ENCODE measurements at places on chromosomes 7 and 10. TPM values are rescaled to one million over a fixed set of nuclear protein-coding genes. Genes with fewer than 3 reads are reported as not detected.

Gene NCF1
- total RNA-seq: not detected

Gene UCN3
- not detected for total RNA-seq

Gene CTTNBP2
- 4.8 TPM for total RNA-seq

Gene GPER1
- total RNA-seq: 1.5 TPM

Gene CREB5
- 8.0 TPM for total RNA-seq

Gene UTF1
- total RNA-seq: not detected

Gene RELN
- not detected for total RNA-seq

Gene HPSE2
- not detected for total RNA-seq

Gene TWIST1
- total RNA-seq: 29.1 TPM

Gene EPDR1
- 226 TPM for total RNA-seq

Gene OR9A2
- total RNA-seq: not detected

Gene GPR15LG
- not detected for total RNA-seq

Gene FAM25C
- not detected for total RNA-seq

Gene MOGAT3
- total RNA-seq: not detected

GRCh38 chr10:62625484-62625883 is 179.0 kb upstream of the ADO start:
- DNase-seq: no peak

DNA sequence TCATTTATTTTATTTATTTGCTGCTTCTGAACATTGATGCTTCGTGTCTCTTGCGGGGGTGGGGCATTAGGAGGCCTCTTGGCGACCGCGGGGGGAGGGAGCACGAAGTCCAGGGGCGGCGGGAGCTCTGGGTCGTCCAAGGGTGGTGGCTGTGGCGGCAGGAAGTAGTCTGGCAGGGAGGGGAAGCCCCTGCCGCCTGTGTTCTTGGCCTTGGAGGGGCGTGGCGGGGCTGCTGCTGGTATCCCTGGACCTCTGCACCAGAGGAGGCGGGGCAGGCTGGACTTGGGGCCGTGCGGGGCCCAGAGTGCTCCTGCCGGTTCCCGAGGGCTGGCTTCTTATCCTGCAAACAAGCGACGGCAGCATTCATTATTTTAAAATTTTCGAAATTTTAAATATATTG is 70.5 kb upstream of the ABI1 start:
- no peak for DNase-seq

DNA sequence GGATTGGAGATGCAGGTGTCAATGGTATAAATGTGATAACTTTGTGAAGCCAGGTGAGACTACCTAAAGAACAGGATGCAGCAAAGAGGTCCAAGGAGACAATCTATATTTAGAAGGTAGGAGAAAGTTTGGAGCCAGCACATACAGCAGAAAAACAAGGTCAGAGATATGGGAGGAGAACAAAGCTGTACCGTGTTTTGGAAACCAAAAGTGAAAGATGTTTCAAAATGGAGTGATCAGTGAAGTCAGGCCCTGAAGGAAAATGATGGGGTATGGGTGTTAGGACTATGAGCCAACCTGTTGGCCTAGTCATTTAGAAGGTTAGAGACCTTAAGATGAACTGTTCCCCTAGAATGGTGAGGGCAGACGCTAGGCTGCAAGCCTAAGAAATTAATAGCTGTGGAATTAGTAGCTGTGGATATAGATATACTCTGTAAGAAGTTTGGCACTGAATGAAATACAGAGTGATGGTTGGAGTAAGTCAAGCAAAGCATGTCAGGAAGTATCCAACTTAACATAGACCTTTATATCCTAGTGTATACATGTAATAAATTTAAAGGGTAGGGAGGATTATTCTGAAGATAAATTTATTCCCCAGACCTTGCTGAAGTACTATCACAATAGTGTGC is 149.8 kb upstream of the WNT16 start:
- DNase-seq: no peak

DNA sequence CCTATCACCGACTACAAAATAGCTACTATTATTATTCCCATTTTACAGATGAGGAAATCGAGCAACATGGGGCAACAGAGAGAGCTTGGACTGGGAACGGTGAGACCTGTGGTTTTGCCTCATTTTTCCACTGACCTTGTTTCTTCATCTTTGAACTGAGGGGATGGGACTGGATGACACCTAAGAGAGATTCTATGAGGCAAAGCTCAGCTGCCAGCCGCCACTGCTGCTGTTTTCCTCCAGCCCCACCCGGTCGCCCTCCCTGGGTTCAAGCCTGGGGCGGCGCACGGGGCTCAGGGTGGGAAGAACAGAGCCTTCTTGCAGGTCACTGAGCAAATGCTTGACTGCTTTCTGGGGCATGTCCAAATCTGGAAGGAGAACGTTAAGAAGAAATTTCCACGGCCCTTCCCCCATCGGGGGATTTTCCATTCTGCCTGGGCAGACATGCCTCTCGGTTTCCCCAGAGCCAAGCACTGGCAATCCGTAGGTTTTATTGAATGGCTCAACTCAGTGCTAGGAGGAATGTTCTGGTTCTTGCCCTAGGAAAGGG is 12.3 kb downstream of the DDIT4 start:
- DNase-seq: no peak

DNA sequence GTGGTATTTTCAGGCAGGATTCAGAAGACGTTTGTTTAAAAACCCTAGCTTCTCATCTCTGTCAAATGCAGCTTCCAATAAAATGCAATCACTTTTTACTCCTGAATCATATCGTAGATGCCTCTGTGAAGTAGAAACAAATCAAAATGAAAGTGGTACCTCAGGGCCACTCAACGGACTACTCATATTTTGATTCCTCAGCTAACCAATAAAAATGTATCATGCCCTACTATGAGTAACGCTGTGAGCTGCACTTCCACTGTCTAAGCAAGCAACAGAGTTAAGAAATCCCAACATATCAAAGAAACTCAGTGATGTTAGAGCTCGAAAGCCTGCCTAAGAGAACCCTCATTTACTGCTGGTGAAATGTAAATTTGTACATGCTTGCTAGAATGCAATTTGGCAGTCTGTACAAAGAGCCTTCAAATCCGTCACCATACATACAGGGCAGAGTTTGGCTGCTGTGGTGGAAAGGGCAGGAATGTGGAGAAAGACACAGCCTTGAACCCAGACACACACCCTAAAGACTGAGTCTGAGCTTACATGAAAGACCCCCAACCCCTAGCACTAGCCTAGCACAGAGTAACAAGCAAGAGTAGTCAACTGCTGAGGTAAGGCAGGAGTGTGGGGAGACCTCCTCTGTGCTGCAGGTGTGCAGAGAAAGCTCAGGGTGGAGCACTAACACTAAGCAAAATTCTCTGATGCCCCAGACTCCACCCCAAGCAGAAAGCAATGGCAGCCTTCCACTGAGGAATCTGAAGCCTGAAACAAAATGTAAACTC is 151.5 kb downstream of the ANK3 start:
- no peak for DNase-seq

DNA sequence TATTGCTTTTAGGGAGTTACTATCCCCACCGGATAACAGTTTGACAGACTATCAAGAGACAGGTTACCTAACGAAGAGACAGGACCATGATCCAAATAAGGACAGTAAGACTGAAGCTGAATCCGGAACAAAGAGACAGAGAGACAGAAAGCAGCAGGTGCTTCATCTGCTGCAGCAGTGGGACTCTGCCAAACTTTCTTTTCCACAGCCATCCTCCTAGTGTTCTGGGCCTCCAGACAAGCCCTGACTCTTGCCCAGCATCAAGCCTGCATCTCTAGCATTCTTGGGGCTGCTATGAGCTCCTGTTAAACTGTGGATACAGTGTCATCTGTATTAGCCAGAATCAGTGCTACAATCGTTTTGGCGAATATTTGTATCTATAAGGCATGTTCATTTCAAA is 761.7 kb downstream of the GRID1 start:
- no peak for DNase-seq

DNA sequence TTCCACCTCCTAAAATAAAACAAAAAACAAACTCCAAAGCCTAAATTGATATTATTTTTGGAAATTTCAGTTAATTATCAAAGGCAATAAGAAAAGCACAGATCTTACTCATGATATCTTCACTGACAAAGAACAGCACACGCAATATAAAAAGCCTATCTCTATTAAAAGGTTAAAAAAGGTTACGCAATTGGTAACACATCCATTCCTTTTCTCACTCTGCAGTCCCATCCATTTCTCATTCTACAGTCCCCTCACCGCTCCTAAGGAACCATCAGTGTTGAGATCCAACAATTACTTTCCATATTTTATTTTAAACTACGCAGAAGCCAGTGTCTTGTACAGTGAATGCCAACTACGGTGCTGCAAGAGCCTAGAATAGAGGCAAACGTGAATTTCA is 1.3 kb downstream of the SEC61G start:
- no peak for DNase-seq

- no peak for DNase-seq
Measured at GRCh38 chr10:60960031-60960430, 16.0 kb upstream of the RHOBTB1 start.

DNA sequence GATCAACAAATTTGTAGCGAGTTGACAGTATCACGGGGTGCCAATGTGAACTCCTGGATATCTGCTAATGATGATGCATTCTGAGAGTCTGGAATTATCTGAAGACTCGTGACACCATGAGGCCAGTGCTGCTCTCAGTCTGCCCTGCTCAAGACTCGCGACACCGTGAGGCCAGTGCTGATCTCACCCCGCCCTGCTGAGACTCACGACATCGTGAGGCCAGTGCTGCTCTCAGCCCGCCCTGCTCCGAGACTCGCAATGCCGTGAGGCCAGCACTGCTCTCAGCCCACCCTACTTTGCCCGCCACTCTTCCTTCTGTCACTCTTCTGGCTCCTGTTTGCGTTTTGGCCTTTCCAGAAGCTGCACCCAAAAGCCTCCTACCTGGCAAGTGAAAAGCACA is 411.8 kb downstream of the PTPRN2 start:
- DNase-seq: no peak

DNA sequence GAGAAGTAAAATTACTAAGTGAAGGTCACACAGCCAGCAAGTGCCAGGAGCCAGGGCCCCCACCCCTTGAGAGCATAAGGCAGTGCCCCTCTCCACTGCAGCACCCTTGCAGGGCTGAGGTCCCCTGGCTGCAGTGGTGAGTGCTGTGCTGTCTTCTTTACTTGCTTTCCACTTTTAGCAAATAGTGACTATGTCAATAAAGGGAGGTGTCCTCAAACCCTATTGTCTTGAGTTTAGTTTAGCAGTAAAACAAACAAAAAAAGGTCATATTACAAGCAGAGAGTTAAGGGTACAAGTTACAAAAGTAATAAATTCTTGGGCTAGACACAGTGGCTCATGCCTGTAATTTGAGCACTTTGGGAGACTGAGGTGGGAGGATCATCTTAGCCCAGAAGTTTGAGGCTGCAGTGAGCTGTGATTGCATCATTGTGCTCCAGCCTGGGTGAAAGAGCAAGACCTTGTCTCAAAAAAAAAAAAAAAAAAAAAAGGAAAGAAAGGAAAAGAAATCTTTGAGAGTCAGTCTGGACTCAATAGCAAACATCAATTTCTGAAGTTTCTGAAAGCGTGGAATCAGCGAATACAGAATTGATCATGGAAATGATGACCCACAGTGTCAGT is 39.0 kb upstream of the KIF5B start:
- DNase-seq: peak; percentile 11

DNA sequence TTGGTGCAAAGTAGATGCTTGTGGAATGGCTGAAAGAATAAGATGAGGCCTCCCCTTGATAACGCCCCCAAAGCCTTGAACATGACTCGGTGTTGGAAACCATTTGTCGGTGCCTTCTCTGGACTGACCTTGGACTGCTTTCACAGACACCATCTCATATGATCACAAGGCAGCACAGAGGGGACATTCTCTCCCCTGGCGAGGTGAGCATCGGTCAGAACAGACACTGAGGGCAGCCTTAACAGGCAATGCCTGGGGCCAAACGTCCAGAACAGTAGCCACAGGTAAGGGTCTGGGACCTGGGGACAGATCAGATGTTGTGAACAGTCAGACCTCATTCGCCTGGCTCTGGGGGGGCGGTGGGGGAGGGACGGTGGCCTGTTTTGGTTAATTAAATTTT is 2.8 kb upstream of the TRRAP start:
- no peak for DNase-seq

DNA sequence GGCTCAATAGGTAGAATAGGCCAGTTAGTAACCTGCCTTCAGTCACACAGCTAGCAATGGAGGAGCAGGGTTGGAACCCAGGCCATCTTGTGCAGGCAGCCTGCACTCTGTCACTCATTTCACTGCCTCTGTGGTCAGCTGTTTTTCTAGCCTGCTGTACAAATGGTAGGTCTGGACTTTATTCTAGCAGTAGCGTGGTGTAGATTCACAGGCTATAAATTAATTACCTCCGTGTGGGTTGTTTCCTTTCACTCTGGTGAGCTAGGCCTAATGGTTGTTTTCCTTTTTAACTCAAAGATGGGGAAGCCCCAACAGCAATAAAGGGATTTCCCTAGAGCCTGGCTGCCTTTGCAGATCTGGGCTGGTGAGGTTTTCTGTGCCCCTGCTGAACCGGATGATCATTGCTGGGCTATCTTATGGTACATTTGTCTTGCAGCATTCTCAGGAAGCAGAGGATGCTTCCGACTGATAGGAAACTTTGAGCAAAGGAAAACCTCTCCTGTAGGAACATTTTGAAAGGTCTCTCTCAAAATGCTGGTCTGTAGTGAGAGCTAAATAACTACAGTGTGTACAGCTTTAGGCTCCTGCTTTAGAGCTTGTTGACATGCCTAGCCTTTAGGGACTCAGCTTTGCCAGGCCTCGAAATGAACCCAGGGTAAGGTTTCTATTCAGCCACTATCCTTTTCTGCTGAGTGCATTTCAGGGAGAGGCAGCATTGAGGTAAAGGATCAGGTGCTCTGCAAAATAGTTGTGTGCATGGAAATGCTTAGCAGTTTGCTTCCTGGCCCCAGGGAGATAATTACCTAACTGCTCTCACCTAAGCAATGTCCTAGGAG is 157.4 kb downstream of the ST7 start:
- DNase-seq: no peak

DNA sequence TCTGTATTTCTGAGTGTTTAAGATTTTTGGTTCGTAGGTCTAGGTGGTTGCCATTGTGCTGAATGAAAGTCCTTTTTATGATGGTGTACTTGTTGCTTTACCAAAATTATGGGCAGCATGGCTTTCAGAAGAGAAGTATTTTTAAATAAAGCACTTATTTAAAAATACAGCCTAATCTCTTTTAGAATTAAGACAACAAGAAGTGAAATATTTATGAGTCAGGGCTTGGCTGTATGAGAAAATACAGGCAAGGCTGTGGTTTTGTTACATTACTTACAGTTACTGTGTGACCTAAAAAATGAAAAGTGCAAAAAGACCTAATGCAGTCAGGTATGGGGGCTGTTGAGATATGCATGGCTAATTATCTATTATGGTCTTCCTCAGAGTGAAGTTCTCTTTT is 185.2 kb upstream of the PPP1R3A start:
- DNase-seq: no peak

DNA sequence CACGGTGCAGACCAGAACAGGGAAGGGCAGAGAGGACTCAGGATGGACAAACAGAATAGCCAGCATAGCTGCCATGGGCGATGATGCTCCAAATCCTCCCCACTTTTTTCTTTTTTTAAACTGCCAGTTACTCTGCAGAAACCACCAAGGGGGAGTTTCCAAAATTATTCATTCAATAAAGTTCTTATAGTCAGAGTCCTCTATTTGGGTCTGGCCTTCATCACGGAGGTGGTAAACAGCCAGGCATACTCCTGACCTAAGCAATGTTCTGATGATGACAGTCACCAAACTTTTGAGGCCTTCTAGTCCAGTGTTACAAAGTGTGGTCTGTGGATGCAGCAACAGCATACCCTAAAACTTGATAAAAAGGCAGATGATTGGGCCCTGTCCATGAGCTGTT is 12.3 kb downstream of the RAPGEF5 start:
- DNase-seq: no peak

- DNase-seq: no peak
Measured at GRCh38 chr7:131482800-131483199, 73.6 kb downstream of the PODXL start.
